ENCODE measurements at places on chromosomes 3 and 15.

- peak; percentile 31 for DNase-seq
Measured at GRCh38 chr3:189233225-189233858, 61.6 kb downstream of the TPRG1 start.

DNA sequence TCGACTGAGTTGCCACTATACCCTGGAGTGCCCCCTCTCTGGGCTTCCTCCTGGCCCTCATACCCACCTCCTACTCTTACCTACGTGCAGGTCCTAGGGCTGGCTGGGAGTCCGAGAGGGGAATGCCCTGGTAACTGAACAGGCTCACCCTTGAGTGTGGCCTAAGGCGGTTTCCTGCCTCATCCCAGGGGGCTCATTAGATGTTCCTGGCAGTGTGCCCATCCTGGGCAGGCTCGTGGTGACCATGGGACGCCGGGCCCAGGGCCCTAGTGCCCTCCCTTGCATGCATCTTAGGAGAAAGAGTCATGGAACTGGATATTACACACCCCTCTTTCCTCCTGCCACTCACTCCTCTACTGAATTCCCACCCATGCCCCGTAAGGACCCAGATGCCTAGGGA, 2.8 kb downstream of the SEMA4B start:
- DNase-seq = no peak

DNA sequence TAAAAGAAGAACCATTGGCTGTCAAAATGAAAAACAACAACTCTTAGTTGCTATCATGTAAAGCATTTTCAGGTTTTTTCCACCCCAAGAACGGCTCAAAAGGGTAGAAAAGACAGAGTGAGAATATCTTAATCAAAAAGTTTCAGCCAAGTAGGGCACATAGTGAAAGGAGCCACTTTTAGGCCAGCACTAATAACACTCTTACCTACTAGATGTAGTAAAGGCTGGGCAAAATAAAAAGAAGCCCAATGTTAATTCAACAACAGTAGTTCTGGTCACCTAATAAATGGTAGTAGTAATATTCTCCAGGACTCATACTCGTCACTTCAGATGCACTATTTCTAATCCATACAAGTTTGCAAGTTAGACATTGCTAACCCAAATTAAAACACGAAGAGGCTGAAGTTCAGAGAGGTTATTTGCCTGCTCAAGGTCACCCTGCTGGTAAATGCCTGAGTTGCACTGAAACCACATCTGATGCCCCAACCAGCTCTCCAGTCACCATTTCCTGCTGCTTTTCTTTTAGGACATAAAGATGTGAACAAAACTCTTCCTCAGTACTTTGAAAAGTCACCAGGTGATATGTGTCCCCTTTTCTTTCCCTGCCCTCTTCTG, 7.5 kb downstream of the GOLIM4 start:
- DNase-seq = peak; percentile 5

- DNase-seq = no peak
Measured at GRCh38 chr3:10312391-10312790, 8.5 kb downstream of the SEC13 start.

GRCh38 chr3:81581966-81582599, 179.4 kb downstream of the GBE1 start:
- peak; percentile 14 for DNase-seq

- no peak for DNase-seq
Measured at GRCh38 chr3:61901496-61901895, 340.1 kb downstream of the PTPRG start.
